ENCODE measurements at places on chromosomes 3 and 15.

- no peak for DNase-seq
Measured at GRCh38 chr3:174089592-174089991, 692.0 kb downstream of the NLGN1 start.

- DNase-seq: no peak
Measured at GRCh38 chr3:38374221-38374620, 27.6 kb downstream of the XYLB start.

DNA sequence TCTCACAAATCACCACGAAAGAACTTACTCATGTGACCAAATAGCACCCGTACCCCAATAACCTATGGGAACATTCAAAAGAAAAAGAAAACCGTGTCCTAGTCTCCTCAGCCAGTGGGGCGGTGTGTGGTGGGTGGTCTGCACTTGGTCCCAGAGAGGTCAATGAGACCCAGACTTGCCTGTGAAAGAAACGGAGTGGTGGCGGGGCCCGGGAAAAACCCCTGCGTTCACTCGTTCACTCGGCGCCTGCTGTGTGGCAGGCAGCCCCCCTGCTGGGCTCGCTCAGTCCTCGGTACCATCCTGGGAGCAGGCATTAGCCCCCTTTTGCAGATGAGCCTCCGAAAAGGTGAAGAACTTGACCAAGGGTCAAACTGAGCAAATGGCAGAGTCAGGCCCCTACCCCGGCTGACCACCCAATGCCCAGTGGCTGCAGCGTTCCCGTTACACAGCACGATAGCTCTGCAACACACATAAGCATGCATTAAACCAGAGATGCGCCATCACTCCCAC lies 36.0 kb downstream of the ZDHHC19 start:
- no peak for DNase-seq

- no peak for DNase-seq
Measured at GRCh38 chr15:55869660-55870059, 123.8 kb downstream of the NEDD4 start.

- DNase-seq: no peak
Measured at GRCh38 chr3:32428092-32429068, 36.7 kb downstream of the CMTM7 start.

DNA sequence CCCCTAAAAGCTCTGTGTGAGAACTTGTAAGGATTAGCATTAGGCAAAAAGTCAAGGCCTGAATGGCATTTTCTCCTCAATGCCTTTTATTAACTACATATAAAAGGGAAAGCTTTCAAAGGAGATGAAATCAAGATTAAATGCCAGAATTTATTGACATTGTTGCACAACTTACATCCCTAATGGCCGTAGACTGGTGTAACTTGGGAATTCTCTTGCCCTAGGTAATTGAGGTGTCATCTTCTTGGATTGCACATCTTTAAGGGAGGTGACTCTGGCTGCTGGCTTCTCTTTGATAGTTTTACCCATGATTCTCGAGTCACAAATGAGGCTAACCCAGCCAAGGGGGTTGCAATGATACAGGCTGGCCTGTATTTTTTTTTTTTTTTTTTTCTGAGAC lies 249.1 kb downstream of the TBL1XR1 start:
- no peak for DNase-seq

DNA sequence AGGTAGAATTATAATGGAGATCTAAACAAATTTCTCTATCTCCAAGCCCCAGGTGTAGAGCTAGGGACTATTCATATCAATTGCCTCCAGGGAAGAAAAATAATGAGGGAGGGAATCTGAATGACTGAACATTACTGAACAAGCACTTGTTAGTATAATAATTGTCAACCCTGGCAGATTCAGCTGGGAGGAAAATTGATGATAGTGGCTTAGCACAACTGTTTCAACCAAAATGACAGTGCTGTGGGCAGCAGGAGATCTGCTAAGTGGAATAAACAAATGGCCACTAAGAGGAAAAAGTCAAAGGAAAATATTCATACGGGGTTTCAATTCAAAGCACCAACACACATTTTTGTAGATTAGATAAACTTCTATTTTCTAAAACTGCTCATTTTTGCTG lies 294.9 kb upstream of the ZNF385D start:
- no peak for DNase-seq

DNA sequence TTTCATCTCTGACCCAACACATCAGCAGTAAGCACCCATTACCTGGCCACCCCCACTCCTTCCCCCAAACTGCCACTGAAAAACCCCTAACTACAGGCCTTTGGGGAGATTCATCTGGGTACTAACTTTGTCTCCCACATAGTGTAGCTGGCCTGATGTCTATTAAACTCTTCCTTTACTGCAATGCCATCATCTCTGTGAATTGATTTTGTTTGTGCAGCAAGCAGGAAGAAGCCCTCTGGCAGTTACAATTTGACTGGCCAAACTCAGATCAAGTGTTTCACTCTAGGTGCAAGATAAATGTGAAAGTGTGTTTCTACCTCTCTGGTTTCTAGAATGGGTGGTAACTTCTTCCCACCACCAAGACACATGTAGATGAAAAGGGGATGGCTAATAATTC lies 26.7 kb upstream of the OR5K4 start:
- DNase-seq: no peak

GRCh38 chr3:57961828-57962447 lies 46.3 kb upstream of the FLNB start:
- no peak for DNase-seq

- no peak for DNase-seq
Measured at GRCh38 chr15:100767001-100767825, 112.4 kb upstream of the ALDH1A3 start.

- no peak for DNase-seq
Measured at GRCh38 chr3:17047894-17048293, 163.1 kb downstream of the PLCL2 start.

DNA sequence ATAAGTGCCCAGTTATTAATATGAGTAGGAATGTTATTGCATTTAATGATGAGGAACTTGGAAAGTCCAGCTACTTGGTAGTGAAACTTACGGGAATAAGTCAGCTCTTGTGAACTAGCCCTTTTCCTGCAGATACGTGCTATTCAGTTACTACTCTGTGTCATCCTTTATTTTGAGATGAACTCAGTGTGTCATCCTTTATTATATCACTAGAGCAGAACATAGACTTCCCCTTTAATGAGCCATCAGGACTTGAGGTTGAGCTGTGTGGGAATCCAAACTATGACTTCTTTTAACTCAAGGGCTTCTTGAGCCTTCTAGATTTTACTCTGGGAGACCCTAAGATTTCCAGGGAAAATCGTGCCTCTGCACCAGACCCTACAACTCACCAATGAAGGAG lies 3.6 kb downstream of the ACTC1 start:
- DNase-seq: no peak

- DNase-seq: no peak
Measured at GRCh38 chr15:45585069-45585791, 1.9 kb upstream of the BLOC1S6 start.

DNA sequence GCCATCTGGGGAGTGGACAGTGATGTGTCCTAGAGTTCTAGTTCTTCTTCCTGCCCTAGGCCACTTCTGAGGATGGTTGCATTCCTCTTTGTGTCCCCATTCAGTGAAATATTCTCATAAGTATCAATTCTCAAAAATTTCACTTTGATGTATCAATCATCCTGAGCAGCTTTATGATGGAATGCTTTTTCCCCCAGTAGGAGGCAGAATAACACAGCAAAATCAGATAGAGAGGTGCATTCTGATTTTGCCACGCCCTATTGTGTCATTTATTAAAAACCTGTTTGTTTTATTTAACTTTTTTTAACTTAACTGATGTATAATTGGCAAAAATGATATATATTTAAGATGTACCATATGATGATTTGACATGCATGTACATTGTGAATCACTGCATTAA lies 656.0 kb upstream of the GRM7 start:
- no peak for DNase-seq

GRCh38 chr15:72358650-72359171 lies 17.1 kb downstream of the HEXA start:
- no peak for DNase-seq

DNA sequence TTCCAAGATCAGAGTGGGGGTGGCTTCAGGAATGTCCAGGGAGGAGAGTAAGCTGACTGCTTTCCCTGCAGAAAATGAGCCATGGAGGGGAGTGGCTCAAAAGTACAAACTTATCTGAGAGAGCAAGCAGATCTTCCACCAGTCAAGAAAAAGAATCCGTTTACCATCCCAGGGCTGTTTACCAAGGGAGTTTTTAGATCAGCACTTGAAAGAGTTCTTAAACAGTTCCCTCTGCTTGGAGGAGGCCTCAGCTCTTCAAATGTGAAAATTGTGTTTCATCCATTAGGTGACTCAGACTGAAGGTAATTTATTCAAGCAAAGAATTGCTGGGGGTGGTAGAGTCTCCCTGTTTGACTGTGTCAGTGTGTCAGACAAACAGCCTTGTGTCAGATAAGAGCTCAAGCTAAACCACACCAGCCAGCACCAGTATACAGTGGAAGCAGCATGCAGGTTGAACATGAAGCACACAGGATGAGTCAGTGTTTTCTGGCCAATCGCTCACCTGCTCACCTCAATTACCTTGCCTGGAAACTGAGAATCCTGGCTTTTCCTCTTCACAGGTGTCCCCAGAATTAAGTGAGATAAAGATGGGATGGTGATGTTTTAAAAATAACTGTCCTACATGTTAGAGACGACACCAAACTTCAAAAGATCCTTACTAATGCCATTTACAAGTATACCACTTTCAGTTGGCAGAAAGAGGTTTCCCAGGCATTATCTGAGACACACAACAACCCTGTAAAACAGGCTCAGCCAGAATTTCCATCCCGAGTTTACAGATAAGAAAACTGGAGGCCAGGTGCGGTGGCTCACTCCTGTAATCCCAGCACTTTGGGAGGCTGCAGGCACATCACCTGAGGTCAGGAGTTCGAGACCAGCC lies 21.7 kb downstream of the SH3BP5 start:
- DNase-seq: no peak

DNA sequence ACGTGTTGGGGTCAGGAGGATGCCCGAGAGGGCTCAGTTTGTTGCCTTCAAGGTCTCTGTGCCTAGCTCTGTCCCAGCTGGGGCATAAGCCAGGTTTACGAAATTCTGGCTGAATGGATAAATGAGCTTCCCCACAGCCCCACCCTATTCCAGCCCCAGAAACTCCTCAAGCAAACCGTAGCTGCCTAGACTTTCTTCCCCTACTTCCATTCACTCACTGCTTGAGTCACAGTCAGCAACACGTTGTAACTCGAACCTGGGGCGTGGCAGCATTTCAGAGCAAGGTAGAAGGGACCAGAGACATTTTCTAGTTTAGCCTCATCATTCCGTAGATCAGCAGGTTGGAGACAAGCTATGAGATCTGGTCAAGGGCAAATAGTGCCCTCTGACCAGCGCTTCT lies 24.2 kb downstream of the NMNAT3 start:
- no peak for DNase-seq

GRCh38 chr3:187196573-187197334 lies 532 bp upstream of the RTP1 start:
- no peak for DNase-seq

DNA sequence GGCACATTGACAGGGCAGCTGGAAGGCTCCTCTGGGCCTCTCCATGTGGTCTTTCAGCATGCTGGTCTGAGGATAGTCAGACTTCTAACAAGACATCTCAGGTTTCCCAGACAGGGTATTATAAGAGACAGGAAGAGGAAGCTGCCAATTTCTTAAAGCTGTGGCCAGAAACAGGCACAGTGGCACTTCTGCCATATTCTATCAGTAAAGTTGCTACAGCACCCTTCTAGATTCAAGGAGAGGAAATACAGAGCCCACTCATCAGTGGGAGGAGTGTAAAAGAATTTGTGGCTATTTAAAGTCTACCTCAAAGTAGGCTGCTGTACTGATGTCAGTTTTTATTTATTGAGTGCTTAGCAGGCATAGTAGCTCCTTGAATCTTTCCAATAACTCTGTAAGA lies 55.5 kb downstream of the BTD start:
- DNase-seq: no peak

DNA sequence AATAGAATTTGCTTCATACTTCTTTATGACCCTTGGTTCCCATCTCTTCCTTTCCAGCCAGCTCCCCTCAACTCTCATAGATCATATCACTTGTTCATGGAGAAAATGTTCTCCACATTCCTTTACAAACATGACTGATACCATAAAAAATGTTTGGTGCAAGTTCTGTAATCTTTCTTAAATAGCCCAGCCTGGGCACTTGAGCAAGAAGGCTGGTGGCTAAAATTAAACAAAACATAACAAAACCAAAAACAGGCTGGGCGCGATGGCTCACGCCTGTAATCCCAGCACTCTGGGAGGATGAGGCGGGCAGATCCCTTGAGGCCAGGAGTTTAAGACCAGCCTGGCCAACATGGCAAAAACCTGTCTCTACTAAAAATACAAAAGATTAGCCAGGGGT lies 8.9 kb upstream of the POLR2M start:
- DNase-seq: no peak

DNA sequence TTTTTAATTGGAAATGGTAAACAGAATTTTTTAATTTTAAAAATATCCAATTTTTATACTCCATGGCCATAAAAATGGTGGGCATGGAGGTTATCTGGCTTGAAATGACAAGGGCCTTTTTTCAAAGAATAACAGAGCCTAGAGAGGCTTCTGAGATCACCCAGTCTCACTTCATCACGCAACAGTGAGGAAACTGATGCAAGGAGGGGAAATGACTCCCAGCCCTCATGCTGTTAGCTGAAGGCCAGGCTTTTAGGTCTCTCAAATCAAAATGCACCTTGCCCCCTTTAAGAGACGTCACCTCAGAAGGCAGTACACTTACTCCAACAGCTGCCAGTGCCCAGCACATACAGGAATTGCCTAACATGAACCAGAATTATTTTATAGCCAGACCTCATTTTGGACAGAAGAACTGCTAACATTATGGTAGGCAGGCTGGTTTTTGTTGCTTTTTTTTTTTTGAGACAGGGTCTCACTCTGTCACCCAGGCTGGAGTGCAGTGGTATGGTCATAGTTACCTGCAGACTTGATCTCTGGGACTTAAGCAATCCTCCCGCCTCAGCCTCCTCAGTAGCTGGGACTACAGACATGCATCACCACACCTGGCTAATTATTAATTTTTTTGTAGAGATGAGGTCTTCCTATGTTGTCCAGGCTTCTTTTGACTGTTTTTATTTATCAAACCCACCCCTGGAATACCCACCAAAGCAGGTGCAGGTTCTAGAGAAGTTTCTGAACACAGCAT lies 9.1 kb downstream of the RAB43 start:
- DNase-seq: no peak

DNA sequence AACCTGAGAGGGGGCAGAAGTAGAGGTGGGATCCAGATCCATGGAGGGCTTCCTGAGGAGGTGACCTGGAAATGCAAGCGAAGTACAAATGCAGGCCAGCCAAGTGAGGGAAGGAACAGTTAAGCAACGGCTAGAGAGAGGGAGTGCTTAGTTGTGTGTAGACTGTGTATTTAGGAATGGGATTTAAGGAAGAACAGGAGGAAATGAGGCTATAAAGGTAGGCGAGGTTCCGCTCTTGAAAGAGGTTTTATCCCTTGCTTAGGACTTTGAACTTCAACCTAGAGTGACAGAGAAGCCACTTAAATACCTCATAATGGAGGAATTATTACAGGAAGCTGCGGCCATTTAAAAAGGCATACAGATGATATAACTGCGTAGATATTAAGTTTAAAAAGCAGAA lies 295.1 kb downstream of the THSD4 start:
- DNase-seq: no peak

DNA sequence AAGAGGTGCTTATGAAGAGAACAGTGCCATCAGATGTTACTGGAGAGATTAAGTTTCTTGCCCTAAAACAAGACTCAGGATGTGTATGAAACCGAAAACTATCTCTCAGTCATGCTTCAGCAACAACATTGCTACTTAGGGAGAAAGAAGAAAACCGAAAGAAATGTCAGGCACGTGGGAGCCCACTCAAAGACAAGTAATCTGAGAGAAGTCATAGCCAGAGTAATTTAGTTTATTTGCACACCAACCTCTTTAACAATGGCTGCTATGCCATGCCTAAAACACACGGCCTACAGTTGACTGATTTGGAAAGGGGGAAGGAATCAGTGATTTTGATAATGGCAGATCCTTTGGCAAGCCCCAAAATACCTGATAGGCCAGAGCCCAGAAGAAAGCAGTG lies 162.9 kb downstream of the TIGIT start:
- DNase-seq: no peak
